ENCODE measurements at places on chromosomes 3 and 15.

- no peak for DNase-seq
Measured at GRCh38 chr3:122902326-122902725, 107.5 kb downstream of the SLC49A4 start.

- no peak for DNase-seq
Measured at GRCh38 chr3:189625071-189625470, 6.1 kb upstream of the TP63 start.

DNA sequence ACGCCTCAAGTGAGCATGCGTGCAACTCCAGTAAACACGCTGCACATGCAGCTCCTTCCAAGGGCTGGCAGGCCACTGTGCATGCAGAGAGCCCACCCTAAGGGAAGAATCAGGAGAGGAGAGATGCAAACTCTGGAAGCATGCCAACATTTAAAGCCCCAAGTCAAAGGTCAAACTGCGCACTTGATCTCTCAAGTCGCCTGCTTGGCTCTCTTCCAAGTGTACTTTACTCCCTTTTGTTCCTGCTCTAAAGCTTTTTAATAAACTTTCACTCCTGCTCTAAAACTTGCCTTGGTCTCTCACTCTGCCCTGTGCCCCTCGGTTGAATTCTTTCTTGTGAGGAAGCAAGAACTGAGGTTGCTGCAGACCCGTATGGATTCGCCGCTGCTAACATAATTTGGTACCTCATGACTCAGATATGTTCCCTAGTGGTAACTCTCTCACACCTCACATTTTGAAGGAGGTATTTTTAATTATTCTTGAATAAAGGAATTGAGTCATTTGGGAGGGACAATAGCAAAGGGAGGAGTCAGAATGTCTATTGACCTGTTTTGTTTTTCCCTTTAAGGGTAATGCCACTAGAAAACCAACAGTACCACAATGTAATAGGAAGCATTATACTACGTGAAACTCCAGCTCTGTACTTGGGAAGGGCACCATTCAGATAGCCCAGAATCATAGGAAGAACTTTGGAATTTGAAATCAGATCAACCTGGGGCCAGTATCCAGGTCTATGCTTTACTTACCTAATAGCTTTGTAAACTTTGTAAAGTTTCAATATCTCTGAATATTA, 19.6 kb upstream of the DGKG start:
- peak; percentile 6 for DNase-seq

DNA sequence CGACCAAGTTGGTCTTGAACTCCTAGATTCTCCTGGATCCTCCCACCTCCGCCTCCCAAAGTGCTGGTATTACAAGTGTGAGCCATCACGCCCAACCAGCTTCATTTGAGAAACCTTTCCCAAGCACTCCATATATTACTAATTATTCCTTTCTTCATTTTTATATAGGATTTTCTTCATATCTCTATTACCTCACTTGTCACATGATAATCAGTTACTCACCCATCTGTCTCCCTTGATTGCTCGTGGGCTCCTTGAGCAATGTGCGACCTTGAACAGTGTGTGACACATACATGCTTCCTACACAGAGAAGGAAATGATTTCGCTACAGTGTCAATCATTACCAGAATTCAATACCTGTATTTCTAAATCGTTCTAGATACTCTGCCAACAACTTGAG, 110.7 kb upstream of the C2CD4B start:
- DNase-seq, result no peak

DNA sequence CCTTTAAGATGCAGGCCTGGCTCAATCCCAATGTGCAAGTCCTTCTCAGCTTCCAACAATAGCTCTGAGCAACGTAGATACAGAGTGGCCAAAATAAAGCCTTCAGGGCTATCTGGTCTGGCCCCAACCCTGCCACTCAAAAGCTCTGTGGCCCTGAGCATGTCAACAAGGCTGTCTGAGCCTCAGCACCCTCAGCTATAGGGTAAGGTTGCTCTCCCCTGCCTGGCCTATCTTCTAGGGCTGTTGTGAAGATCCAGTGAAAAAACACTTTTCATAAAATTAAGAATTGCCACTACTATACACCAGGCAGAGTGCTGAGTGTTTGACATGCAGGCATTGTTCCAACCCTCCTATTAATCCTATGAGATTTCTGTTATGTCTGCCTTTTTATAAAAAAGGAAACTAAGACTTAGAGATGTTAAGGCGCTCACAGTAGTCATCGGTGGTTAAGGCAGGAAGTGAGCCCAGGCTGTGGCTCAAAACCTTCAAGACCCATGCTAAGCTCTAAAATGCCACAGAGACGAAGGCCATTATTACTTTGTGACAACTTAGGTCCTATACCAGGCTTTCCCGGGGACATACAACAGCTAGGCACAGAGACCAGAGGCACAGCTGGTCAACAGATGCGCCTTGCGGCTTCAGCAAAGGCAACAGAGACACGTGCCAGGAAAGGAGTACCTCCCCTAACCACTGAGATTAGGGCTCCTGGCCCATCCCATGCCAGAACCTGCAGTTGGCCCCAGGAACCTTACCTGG, 5.1 kb downstream of the POLG start:
- DNase-seq, result peak; percentile 63

GRCh38 chr3:48243886-48244285, 3.0 kb downstream of the ZNF589 start:
- DNase-seq, result no peak

DNA sequence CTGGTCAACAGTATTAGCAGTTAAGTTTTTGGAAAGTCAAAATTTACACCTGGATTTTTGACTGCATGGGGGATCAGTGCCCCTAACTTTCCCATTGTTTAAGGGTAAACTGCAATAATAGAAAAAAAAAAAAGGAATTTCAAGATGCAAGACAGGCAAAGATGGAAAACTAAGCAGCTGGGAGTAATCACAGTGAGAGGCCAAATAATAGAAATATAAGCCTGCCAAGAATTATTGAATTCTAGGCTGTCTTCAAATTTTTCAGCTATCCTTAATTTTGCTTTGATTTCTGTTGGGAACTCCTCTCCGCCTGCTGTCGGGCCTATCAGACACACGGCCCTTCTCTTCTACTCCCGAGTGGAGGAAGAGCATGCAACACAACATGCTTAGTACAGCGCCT, 215.5 kb upstream of the LMCD1 start:
- no peak for DNase-seq

DNA sequence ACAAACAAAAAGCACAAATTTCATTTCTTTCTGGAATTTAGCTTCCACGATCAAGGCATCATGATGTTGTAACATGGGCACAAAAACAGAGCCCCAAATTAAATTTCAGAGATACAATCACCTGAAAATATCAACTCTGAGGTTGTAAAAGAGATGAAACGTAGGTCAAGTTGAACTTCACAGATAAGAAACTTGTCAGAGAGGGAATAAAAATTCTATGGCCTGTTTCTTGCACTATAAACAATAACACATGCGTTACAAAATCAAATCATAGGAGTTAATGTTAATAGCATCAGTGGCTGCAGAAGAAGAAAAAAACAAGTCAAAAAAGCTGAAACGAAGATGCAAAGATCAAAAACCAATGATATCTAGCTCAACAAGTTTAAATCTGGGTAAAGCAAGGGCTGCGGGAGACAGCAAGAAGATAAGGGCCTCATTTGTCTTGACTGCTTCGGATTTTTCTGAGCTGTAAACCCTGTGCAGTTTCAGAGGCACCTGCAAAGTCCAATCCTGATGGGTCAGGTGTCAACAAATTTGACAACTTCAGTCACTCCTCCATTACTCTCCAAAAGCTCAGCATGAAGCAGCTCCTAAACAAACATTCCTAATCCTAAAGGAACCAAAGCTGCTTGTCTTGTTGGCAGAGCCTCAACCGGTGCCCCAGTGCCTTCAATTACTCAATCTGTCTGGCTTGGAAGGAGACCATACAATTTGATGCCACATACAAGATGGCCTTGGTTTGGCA, 219.8 kb downstream of the STT3B start:
- DNase-seq, result no peak

DNA sequence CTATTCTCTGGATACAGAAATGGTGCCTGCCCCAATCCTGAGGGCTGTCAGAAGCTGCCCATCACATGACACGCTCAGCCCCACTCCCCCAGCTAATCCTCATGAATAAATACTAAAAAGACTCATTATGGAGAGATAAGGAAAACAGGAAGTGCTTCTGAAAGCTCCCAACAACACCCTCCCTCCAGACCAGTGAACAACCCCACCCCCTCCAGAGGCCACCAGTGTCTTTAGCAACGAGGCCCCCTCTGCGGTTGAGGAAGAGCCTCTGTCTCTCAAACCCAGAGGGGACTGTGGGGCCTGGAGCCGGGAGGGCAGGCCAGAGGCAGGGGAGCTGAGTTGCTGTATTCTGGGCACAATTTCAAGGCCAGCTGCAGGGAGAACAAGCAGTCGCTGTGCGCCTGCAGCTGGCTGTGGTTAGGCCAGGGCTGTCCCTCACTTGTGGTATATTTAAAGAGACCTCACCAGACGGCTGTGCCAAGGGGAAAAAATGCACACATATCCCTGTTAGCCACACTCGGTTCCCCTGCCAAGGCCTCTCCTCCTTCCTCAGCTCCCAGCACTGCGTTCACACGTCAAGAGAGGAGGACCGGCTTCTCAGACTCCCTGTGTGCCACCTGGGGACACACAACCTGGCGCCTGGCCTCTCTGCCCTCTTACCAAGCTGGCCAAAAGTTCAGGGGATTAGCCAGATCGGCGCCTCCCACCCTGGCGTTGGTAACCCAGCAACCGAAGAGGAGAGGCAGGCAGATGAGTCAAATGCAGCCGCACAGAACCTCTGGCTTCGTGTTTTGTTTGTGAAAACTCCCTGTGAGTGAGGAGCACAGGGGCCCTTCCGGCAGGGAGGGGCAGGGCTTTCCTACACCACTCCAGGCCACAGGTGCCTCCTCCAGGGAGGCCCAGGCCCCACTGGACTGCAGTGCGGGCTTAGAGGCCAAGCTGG, 101.2 kb upstream of the ETV5 start:
- DNase-seq, result peak; percentile 84

DNA sequence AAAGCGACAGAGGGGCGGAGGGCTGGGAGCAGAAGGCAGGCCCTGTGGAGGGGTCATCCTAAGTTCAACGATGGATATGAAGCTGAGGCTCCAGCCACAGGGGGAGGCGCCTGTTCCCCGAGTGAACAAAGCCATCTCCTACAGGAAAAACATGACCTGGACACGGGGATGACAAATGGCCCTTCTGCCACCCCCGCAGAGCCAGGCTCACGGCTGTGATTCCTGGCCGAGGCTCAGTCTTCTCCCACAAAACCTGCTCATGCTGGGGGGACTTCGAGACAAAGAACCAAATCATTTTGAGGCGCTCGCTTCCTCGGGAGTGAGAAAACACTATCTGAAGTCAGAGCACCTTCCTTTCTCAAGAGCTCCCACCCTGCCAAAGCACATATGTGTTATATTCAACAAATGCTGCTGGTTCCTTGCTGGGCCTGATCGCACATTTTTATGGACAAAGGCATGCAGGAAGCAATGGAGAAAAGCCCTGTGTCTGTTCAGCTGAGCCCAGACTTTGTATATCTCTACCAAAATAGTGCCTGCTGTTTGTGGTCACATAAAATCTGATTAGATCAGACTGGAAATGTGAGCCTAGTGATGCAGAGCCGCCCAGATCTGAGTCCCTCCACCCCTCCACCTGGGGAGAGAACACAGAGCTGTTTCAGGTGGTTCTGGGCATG, 5.6 kb downstream of the RBP1 start:
- no peak for DNase-seq

- DNase-seq, result no peak
Measured at GRCh38 chr15:29935296-29936004, 113.2 kb upstream of the TJP1 start.

DNA sequence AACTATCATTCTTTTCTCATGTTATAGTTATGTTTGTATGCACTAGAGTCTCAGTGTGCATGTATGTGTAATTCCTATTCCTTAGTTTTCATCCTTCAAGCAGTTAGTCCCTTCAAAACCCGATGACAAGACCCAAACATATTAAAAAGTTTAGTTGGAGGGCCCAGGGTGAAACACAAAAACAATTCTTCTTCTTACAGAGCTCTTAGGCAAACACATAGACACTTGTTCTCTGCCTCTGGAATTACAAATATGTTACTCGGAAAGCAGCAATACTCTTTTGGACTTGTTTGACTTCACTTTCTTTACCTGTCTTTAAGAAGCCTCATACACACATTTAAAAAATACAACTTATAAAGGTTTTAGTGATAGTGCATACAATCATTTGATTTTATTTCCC, 763 bp upstream of the CNTN6 start:
- no peak for DNase-seq

DNA sequence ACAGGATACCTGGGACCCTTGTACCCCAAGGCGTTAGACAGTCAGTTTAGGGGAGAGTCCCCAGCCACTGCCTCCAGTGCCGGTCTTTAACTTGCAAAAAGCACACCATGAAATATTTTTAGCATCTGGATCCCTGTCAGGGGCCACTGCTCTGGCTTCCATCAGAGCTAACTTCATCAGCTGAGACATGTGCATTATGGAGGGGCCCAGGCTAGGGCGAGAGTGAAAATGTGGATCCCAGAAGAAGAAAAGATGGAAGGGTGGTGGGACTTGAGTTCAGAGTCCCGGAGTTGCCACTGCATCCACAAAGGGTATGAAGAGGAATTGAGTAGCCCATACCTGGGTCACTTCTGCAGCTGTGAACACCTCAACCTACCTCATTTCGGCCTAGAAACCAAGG, 23.5 kb upstream of the SPATA12 start:
- DNase-seq, result no peak

DNA sequence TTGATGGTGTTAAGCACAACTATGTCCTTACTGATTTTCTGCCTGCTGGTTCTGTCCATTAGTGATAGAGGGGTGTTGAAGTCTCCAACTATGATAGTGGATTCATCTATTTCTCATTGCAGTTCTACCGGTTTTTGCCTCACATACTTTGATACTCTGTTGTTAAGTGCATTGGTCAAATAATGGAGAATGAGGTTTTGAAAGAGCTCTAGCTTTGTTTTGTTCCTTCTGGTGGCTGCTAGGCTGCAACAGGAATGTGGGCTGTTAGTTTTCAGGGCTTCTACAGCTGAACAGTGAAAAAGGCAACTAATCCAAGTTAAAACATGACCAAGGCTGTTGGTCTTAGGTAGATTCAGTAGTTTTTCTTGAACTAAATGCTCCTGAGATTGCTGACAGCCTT, 62.6 kb downstream of the BTD start:
- no peak for DNase-seq

All from common myeloid progenitor, CD34-positive (primary cell).